Stimulated activated CD4-positive, alpha-beta T cell treated with anti-CD3 and anti-CD28 coated beads, Interleukin-2, amount 100 ng/mL, for 24 hours (primary cell): ENCODE measurements at places on chromosomes 11 and 22.

- DNase-seq = no peak
Measured at GRCh38 chr22:38034884-38035529, 22.2 kb upstream of the PICK1 start.

DNA sequence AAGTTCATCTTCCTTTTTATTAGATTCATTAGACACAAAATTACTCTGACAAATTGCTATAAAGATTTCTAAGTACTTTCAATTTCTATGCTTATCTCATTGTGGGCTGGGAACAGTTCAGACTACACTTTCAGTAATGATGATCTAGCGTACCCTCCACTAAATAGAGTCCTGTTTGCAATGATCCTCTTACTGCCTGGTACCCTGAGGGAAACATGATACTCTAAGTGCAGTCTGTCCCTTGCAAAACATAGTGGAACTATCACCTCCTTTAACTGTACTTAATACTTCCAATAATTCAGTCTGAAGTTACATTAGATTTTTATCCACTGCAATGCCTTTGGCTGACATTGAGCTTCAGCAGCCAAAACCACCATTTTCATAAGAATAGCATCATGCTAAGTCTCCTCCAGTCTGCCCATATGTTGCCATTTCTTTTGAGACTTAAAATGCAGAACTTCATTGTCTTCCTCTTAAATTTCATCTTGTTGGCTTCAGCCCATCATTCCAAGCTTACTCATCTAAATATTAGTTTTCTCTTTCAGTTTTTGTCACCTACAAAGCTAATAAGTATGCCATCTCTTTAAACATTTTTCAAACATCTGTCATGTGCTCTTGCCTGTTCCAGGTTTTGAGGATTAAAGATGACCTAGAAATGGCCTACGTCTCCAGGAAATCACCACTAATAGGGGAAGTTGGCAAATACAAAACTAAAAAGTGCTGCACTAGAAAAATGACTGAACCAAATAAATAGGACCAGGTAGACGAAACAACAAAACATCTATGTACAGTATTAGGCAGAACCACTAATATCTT lies 55.5 kb downstream of the PAK1 start:
- DNase-seq = no peak

DNA sequence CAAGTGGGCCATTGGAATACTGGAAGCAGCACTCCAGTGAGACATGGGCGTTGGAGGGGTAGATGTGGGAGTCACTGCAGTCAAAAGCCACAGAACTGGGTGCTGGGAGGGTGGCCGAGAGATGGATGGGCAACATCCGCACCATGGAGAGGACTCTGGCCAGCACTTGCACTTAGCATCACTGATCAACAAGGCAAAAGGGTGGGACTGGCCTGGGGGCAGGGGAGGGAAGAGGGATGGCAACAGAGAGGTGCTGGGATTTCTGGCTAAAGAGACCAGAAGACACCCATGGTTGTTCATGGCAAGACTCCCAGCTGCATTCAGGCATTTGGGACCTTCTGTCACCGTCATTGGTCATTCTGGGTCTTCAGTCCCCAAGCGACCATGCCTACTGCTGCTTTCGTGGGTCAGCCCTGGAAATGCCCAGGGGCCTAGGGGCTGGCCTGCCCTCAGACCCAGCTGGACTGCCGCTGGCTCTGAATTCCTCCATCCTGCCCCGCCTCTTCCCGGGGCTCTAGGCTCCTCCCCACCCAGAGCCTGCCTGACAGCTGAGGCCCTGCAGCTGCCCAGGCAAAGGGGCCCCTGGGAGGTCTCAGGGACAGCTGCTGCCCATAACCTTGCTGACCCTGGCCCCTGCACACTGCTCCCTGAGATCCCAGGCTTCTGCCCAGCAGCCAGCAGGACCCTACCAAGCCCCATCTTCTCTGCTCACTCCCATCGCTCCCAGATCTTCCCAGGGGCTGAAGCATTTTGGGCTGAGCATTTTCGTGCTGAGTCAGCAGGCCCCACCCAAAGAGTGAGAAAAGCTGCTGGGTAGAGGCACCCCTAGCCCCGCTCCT lies 13.0 kb upstream of the CDC42EP2 start:
- DNase-seq = no peak

- DNase-seq = peak; percentile 27
Measured at GRCh38 chr11:62680825-62681240, 2.0 kb upstream of the UBXN1 start.

DNA sequence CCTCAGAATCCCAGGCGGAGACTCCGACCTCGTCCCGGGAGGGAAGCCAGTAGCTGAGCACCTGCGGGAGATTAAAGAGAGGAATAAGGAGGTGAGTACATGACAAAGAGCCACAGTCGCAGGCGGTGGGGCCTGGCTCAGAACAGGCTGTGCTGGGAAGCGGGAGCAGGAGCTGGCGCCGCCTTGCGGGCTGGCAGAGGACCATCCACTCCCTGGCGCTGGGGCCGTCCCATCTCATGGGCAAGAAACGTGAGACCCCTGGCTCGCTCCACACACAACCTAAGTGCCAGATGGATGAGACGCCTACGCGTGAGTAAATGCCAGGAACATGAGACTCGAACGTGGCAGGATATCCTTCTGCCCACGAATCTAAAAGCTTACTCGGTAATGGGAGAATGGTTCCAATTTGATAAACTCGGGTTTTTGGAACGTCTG lies 6.3 kb downstream of the CEND1 start:
- no peak for DNase-seq

DNA sequence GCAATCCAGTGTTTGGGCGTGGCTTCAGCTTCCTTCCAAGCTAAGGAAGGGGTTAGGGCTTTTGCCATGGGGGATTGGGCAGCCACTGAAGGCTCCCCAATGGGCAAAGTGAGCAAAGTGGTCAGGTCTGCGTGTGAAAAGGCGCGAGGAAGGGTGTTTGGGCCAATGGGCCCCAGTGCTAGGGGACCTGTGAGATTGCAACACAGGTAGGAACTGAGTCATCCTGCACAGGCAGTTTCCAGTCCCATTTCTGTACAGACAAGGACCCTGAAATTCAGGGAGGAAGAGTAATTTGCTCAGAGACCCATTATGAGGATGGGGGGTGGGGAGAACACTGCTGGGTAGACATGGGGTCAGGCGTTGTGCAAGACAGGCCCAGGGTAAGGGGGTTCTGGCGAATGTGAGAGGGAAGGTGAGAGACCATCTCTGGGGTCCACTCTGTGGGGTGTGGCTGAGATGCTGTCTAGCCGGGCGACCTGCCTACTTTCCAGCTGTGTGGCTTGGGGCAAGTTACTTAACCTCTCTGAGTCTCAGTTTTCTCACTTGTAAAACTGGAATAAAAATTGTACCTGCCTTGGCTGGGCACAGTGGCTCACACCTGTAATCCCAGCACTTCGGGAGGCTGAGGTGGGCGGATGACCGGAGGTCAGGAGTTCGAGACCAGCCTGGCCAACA lies 7.3 kb downstream of the CCDC88B start:
- DNase-seq = no peak

GRCh38 chr11:45428116-45428515 lies 142.0 kb upstream of the SYT13 start:
- no peak for DNase-seq

- DNase-seq = no peak
Measured at GRCh38 chr22:25775531-25775930, 33.5 kb downstream of the MYO18B start.

GRCh38 chr11:2540992-2541680 lies 96.3 kb downstream of the KCNQ1 start:
- DNase-seq = no peak

GRCh38 chr11:129042503-129042902 lies 99.8 kb upstream of the TP53AIP1 start:
- no peak for DNase-seq

- no peak for DNase-seq
Measured at GRCh38 chr22:46061501-46062231, 84.7 kb upstream of the WNT7B start.

- no peak for DNase-seq
Measured at GRCh38 chr22:48092866-48093265, 1330.4 kb downstream of the TBC1D22A start.

DNA sequence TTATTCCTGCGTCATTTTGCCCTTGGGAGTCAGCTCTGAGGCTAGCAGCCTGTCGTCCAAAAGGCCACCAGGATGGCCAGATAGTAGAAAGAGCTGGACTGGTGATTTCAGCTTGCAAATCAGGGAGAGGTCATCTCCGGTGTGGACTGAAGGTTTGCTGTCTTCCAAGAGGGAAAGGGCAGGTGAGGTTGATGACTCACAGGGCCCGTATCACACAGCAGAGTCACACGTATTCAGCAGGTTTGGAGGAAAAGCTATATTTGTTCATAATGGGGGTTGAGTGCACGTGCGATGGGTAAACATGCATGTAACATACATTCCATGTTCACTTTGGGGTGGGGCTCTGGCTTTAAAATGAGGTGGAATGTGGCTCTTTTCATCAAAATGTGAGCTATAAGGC lies 25.6 kb downstream of the MRPL21 start:
- DNase-seq = no peak

DNA sequence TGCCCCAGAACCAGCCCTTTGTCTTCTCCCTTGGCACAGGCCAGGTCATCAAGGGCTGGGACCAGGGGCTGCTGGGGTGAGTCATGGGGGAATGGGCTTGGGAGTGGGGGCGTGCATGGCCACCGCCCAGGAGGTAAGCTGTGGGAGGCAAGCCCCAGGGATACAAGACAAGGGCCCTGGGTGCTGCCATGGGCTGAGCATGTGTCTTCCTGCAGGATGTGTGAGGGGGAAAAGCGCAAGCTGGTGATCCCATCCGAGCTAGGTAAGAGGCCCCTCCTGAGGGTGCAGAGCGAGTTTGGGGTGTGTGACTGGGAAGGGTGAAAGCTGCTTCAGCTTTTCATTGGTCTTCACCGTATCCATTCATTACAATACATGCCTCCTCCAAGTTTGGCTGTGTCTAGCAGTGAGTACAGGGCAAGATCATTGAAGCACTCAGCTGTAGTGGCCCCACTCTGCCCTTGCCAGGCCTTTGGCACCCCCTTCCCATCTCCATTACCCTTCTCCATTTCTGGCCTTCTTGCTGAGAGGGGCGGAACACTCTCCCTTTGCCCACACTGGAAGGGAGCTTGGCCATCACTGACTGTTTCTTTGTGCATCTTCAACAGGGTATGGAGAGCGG lies 2.5 kb downstream of the FKBP2 start:
- DNase-seq = no peak

DNA sequence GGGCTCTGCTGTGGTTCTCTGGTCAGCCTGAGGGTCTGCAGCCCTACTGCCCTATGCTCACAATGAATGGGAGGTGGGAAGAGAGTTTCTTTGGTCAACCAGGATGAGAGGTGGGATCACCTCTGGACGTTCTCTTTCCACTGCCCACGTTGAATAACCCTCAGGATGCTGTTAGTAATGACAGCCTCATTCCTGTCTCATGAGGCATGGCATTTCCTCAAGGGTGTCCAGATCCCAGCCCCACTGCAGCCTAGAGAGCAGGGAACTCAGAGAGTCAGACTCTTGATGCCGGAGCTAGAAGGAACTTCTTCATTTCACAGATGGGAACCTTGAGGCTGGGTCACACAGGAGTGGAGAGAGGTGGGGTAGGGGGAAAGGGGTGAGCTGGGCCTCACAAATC lies 196.0 kb downstream of the CEP164 start:
- no peak for DNase-seq

DNA sequence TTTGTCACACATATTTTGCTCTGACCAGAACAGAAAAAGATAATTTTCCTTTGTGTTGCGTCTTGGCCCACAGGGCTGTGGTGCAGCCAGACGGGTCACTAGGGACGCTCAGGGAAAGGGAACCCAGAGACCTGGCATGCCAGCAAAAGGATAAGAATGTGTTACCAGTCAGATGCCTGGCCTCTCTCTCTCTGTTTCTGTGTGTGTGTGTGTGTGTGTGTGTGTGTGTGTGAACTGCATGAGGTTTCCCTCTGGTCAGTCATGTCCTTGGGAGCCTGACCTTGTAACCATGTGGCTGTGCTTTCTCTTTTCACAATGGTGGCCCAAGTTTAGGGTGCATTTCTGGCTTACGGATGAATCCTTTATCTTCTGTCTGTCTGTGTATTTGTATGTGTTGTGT lies 25.4 kb downstream of the CCKBR start:
- DNase-seq = no peak

DNA sequence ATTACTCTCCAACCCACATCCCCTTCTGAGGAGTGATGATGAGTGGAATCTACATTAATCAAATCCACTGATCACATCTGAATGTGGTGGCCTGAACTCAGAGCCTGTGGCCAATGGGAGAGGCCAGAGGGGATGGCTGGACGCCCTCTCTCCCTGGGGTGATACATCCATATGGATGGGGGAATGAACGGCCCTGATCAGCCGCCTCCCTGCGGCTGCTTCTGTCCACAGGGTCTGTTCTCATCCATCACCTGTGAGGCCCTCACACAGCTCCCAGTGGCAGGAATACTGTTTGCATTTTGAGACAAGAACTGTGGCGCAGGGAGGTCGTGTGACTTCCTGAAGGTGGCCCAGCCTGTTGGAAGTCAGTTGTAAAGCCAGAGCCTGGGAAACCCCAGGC lies 78.3 kb upstream of the SHISAL1 start:
- DNase-seq = no peak
